ENCODE measurements at places on chromosomes 6 and 20.

DNA sequence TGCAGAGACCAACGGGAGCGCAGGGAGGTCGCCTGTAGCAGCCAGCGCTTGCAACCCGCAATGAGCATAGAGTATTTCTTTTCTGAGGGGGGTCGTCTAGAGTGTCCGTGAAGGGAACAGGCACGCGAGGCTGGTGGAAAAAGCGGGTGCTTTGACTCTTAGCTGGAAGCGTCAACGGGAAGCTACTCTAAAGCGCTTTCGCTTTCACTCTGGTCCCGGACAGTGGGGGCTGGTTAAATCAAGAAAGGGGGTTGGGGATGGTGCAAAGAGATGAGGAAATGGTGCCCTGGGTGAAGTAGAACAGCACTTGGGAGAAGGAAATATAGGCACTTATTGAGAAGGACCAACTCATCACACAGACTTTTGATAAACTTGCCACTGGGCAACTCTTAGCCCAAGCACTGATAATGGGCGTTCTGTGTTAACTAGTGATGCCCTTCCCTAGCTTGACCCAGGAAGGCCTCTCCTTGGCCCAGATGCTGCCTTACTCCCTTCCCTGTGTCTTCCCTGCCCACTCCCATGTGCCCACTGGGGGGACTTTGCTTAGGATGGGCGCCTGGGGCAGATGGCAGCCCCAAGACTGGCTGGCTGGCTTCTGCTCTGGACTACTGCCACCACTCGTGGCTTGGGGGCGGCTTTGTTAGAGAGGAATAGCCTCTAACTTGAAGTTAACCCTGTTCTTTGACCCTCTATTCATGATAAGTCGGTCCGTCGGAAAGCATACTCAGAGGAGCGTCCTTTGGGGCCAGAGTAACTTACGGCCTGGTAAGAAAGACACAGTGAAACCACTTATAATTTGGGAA lies 585 bp downstream of the PSMB9 start:
- DNase-seq: peak; percentile 74

DNA sequence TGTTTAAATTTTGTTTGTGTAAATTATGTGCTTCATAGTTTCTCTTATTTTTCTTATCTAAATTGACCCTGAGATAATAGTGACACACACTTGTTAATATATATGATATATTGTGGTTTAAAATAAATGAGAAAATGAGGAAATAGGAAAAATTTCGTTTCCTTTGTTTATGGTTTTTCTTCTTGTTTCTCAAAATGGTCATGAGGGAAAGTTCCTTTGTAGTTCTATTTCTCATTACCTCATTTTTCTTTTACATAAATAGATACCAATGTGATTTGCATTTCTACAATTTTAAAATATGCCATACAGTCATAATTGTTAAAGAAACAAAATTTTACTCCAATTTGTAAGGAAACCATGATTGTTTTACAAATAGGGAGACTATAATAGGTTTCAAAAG lies 9.2 kb downstream of the OR2A4 start:
- no peak for DNase-seq

- DNase-seq: no peak
These were observed 84.0 kb downstream of the AGPAT4 start for GRCh38 chr6:161189891-161190290.

- DNase-seq: no peak
These were observed 516 bp downstream of the TMEM151B start for GRCh38 chr6:44270526-44271405.

- DNase-seq: no peak
These were observed 28.4 kb downstream of the RNF182 start for GRCh38 chr6:13953061-13953705.

GRCh38 chr20:33282991-33283555 lies at the start of gene BPIFB1:
TSS of gene BPIFB1 (plus strand) at chr20:33283214. CDS start at chr20:33286074, 2,860 bp downstream.
- DNase-seq: no peak

- no peak for DNase-seq
These were observed 25.8 kb upstream of the TNFRSF21 start for GRCh38 chr6:47335466-47335865.

GRCh38 chr6:97019315-97019714 lies 94.8 kb downstream of the KLHL32 start:
- DNase-seq: no peak

DNA sequence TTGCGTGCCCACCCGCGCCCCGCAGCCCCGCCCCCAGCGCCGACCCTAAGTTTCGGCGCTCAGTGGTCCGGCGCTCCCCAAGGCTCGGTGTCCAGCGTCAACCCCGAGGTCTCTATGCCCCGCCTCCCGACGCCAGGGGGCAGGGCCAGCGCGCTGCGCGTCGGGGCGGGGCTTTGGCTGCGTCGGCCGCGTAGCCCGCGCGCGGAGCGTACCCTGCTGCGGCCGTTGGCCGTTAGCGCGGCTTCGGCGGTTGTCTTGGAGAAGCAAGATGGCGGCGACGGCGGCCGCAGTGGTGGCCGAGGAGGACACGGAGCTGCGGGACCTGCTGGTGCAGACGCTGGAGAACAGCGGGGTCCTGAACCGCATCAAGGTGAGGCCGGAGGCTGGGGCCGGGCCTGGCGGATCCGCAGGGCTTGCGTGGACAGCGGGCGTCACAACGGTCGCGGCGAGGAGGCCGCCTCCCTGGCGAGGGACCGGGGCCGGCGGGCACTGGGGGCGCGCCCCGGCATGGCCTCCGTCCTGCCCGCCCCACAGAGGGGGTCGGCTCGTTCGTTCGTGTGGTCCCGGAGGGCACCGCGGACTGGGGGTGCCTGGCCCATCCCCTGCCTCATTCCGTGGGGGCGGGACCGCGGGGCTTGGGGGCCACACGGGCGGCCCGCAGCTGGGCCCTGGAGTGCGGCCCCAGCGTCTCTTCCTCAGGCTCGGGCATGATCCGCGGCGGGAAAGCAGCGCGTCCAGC lies at the start of gene CEP43:
Gene CEP43 (plus strand): TSS at position 253 of the 739 bp plus-strand sequence. CDS start 16 bp downstream, at position 269.
- DNase-seq: peak; percentile 92

- DNase-seq: no peak
These were observed 86.8 kb upstream of the AFDN start for GRCh38 chr6:167739721-167740475.

DNA sequence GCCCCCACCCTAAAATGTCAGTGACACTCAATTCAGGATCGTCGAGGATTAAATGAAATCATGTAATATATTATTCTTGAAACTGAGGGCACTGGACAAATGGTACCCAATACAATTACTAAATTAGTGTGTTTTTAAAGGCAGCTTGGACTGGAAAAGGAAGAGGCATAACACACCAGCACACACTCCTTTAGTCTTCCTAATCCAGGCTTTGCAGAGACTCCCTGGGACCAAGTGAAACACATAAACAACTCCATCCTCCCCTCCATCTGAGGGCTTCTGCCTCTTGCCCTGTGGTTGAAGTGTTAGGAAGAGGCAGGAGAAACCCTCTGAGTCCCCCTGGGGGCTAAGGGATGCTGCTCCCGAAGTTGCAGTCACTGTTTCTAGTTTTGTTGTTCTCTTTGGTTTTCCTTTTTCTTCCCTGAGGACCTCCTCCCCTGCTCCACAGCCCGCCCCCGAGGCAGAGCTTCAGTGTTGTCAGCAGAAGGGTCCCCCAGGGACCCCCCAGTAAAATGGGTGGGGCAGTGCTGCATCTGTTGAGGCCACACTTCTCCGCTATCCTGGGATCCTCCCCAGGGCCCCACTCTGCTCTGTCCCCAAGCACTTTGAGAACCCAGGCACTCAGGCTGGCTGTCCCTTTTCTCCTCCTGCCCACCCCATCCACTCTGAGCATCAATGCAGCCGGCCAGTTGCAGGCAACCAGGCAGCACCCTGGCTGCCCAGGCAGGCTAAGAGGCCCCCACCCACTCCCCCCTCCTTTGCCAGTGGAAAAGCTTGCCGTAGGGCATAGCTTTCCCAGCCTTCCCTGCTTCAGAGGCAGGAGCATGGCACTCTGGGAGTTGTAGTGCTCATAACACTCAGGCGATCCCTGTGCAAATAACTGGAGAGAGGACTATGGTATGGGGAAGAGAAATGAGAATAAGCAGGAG lies 5.9 kb downstream of the TMEM63B start:
- DNase-seq: no peak

DNA sequence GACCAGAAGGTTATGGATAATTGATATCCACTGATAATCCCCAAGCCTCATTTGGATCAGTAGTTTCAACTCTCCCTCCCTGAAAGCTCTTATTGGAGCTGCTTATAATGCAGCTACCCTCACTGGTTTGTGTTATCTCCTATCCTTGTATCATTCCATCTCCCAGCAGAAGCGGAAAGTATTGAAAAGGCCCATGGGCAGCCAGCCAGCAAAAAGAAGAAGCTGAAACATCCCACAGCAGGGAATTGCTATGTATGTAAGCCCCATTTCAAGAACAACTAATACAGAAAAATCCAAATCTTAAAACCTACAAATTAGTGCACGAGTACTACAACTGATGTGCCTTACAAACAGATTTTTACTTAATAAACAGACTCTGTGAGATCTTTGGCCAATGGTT lies 269.0 kb upstream of the ECI2 start:
- DNase-seq: no peak

GRCh38 chr6:46410334-46410953 lies 80.8 kb downstream of the RCAN2 start:
- peak; percentile 60 for DNase-seq

DNA sequence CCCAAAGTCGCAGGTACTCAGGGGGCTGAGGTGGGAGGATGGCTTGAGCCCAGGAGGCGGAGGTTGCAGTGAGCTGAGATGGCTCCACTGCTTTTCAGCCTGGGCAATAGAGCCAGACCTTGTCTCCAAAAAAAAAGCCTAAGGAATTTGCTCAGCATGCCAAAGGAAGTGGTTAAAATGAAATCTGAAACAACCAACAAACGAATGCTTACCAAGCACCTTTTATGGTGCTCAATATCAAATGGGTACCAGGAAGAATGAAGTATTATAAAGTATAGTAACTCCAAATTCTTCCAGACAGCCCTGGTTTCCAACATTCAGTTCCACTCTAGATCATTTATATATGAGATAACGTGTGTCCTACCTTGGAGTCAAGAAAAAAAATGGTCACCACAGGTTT lies 14.0 kb downstream of the GMDS start:
- DNase-seq: no peak

GRCh38 chr6:73728548-73729205 lies 32.7 kb downstream of the CD109 start:
- DNase-seq: no peak

DNA sequence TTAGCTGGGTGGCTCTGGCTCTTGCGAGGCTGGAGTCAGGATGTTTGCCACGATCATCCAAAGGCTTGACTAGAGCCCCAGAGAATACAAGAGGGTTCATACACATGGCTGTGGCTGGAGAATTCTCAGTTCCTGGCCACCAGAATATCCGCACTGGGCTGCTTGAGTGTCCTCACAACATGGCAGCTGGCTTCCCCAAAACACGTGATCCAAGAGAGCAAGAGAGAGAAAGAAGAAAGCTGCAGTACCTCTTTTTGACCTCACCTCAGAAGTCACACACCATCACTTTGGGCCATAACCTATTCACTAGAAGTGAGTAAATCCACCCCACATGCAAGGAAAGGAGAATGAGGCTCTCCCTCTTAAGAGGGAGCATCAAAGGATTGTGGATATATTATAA lies 21.5 kb upstream of the BPIFB1 start:
- DNase-seq: no peak

Data from CD4-positive, alpha-beta T cell treated with Interleukin-21 for 1 hour (primary cell).